ENCODE measurements at places on chromosomes 4 and X.

DNA sequence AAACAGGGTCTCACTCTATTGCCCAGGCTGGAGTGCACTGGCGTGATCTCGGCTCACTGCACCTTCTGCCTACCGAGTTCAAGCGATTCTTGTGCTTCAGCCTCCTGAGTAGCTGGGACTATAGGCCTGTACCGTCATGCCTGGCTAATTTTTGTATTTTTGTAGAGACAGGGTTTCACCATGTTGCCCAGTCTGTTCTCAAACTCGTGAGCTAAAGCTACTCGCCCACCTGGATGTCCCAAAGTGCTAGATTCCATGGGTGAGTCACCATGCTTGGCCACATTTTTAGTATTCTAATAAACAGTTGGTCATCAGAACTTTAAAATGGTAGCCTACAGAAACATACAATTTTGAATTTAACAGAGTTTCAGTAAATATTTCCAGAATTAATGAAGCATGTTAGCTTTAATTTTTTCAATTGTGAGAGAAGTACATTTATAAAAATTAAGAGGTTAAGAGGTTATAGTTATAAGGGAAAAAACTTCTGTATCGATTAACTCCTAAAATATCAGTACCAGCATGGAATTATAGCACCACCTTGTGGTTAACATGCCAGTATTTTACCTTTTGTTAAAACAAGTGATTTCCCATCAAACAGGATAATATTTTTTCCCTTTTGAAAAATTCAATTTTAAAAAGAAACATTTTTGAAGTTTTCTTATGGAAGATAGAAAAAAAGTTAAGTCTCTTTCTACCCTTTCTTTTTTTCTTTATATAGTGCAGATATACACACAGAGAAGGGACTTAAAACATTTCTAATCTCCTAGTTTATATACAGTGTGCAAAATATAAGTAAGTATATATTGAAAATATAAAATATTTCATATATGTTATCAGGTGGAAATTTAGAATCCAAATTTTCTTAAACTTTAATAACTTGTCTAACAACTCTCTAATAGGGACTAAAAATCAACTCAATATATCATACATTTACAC lies 35.4 kb downstream of the CEP44 start:
- DNase-seq, result peak; percentile 50

DNA sequence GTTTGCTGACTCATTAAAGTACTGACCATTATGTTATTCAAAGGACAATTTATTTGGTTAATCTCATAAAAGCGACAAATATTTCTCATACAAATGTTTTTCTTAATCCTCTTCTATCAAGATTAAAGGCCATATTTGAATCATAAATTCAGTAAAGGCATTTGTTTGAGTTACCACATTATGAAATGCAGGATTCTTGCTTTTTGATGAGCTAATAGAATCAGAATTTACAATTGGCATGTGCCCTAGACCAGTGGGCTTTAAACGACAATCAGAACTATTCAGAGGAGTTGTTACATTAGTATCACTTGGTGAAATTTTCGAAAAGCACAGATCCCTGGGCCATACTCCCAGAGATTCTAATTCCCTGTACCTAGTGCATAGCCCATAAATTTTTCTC lies 55.3 kb downstream of the KLHL4 start:
- no peak for DNase-seq

DNA sequence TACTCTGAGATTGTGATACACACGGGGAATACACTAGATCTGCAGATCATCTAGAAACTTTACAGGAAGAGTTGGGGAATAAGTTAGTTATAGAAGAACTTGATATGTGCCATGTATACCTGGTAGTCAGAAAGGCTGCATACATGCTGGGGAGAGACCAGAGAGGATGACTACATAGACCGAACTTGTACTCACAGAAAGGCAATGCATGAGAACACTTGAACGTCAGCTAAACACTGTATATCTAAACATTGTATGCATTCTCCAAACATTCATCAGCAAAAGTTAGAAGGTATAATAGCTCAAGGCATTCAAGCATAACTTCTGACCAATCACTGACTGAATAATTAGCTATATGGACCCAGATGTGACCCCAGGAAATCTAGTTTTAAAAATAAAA lies 78.0 kb upstream of the PDHA2 start:
- no peak for DNase-seq

GRCh38 chrX:44705817-44706551 lies 137.8 kb upstream of the DUSP21 start:
- no peak for DNase-seq

DNA sequence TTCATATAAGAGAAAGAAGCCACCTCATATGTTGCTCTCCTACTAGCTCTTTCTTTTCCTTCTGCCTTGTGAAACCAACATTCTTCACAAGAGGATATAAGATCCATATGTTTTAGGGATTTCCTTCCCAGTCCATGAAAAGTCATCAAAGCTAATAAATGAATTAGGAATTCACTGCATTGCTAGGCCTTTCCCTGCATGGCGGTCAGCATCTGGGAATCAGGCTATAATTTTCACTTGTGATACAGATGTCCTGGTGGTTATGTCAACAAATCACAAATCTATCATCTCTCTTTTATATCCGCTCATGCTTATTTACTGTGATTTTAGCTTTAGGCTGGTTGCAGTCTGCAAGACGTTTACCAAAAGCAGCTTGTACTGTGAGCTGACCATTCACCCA lies 510.0 kb downstream of the NLGN4X start:
- no peak for DNase-seq

GRCh38 chrX:31435592-31435991 lies 363.8 kb upstream of the FTHL17 start:
- no peak for DNase-seq

- DNase-seq, result no peak
Observed at GRCh38 chr4:57233386-57233785, 123.2 kb upstream of the IGFBP7 start.

- DNase-seq, result no peak
Observed at GRCh38 chr4:147964266-147964880, 232.5 kb downstream of the ARHGAP10 start.

- no peak for DNase-seq
Observed at GRCh38 chr4:144565527-144566195, 80.3 kb upstream of the HHIP start.

- no peak for DNase-seq
Observed at GRCh38 chr4:1237981-1238675, 10.8 kb downstream of the CTBP1 start.

DNA sequence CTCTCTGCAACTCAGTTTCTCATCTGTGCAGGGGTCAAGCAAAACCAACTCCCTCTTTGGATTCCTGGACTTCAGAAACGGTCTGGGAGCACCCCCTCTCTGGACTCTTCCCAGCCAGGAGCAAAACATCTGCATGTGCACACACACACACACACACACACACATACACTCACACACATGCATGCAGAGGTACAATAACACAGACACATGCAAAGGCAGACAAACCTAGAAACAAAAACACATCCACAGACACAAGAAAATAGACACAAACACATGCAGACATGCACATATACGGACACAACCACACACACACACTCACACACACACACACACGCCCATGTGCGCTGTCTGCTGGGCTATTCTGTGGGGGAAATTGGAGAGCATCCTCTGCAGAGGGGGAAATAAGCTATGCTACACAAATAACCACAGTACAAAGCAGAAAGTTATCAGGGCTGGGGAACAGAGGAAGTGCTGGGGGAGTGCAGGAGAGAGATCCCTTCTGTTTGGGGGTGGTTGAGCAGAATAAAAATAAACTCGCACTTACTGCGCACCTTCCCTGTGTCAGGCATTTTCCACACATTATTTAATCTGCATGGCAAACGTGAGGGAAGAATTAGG lies 19.9 kb downstream of the IQSEC2 start:
- DNase-seq, result no peak

DNA sequence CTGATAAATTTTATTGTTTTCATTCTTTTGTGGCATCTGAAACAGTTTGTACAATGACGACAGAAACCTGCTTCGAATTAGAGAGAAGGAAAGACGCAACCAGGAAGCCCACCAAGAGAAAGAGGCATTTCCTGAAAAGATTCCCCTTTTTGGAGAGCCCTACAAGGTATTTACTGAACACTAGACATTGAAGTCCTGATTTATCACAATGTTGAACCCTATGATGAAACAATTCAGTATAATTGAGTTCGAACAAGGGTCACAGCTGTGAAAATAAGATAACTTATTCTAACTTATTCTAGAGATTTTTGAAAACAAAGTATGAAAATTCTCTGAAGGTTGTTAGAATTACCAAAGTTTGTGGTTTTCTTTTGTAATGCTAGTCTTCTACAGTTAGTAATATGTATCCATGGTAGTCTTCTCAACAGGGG lies 111.3 kb downstream of the AFF1 start:
- DNase-seq, result no peak

GRCh38 chr4:176266026-176266425 lies 3.0 kb downstream of the ASB5 start:
- DNase-seq, result no peak

GRCh38 chrX:42094218-42094617 lies 170.9 kb upstream of the CASK start:
- no peak for DNase-seq

- DNase-seq, result peak; percentile 47
Observed at GRCh38 chr4:152640058-152640921, 39.5 kb downstream of the TMEM154 start.
